ENCODE measurements at places on chromosomes 7 and 10.

DNA sequence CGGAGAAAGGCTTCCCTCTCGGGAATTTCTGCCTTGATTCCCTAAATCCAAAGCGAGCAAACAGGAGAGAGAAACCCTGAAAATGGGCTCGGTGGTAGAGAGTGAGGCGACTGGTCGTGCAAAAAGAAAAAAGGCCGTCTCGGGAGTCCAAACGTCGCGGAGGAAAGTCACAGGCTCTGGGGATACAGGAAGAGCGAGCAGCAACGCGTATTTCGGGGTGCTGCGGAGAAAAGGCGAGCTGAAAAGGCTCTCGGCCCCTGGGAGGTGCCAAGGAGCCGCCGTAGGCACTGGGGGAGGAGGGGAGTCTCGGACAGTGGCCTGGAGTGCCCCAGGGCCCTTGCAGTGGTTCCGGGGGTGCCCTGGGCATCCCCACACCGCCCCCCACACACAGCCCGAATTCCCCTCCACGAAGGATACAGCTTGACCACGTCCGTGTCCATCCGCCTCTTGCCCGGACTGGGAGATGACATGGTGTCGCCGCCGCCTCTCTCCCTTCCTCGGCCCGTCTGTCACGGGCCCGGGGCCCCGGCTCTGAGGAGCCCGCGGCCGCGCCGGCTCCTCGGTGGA lies 591 bp downstream of the UBE2H start:
- DNase-seq = no peak

GRCh38 chr10:27747096-27747451 lies 1.5 kb upstream of the MKX start:
- DNase-seq = no peak

- no peak for DNase-seq
Measured at GRCh38 chr7:2029936-2030335, 202.8 kb downstream of the MAD1L1 start.

DNA sequence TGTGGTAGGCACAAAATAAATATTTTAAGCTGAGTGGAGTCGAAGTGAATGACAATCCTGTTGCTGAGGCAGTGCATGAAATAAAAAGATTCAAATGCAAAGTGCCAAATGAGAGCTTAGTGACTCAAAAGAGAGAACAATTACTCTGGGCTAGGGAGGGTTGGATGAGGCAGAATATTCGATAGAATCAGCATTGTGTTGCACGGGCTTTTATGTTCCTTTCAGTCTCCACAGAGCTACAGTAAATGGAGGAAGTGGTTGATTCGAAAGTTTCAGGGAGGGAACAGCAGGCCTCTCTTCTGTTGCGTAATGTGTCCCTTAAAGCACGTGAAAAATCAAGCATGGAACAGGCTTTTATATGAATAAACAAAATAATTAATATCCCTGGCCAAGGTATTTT lies 599.3 kb upstream of the CELF2 start:
- DNase-seq = no peak

Data from stimulated activated CD4-positive, alpha-beta T cell treated with anti-CD3 and anti-CD28 coated beads, TNF-alpha, amount 100 ng/mL, for 1 hour (primary cell).